A549 (cell line): ENCODE measurements at places on chromosomes 5 and 9. TPM values are rescaled to one million over a fixed set of nuclear protein-coding genes. Genes with fewer than 3 reads are reported as not detected.

Gene FAT2
- 0.01 to 0.03 TPM (median 0.01 TPM) in 3 replicates for polyA plus RNA-seq

Gene CBY3
- not detected in 3 replicates for polyA plus RNA-seq

Gene GAS1
- polyA plus RNA-seq = 0.03 TPM in 1 of 3 replicates, not detected in the others

Gene FAM221B
- polyA plus RNA-seq = not detected in 3 replicates

Gene GGTA1
- not detected in 3 replicates for polyA plus RNA-seq

Gene CCNI2
- polyA plus RNA-seq = 0.07 to 0.26 TPM (median 0.17 TPM) in 3 replicates

Gene CCNO
- 4.7 to 5.1 TPM (median 4.8 TPM) in 3 replicates for polyA plus RNA-seq

GRCh38 chr5:178387061-178387855 lies 154.7 kb upstream of the PHYKPL start:
- DNase-seq = no peak

GRCh38 chr5:95924720-95925377 lies 36.8 kb downstream of the ELL2 start:
- peak; percentile 25 for DNase-seq

DNA sequence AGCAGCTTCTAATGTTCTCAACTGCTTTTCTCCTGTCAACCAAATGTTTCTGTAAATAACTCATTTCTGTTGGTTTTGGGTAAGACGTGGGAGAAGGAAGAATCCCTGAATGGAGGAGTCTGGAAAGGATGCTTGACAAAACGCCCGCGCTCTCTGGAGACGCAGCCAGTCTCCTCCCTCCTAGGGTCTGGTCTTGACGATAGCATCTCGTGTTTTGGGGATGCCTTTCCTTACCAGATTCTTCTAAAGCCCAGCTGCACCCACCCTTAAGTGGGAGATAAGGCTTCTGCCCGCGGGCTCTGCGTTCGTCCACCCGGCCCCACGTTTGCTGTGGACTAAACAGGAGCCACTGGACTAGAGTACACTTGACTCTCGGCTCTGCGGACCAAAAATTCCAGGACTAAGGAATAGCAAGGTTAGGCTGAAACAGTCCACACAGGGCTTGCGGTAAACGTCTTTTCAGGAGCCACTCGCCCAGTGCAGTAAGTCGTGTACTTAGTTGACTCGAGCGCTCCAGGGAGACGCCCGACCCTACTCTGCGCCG lies 491 bp upstream of the CTSL start:
- DNase-seq = peak; percentile 40

GRCh38 chr5:107459605-107460004 lies 211.1 kb downstream of the EFNA5 start:
- DNase-seq = no peak

- no peak for DNase-seq
These were observed 112.4 kb downstream of the SH3TC2 start for GRCh38 chr5:148950471-148950863.

GRCh38 chr5:106677057-106677456 lies 993.7 kb downstream of the EFNA5 start:
- no peak for DNase-seq

DNA sequence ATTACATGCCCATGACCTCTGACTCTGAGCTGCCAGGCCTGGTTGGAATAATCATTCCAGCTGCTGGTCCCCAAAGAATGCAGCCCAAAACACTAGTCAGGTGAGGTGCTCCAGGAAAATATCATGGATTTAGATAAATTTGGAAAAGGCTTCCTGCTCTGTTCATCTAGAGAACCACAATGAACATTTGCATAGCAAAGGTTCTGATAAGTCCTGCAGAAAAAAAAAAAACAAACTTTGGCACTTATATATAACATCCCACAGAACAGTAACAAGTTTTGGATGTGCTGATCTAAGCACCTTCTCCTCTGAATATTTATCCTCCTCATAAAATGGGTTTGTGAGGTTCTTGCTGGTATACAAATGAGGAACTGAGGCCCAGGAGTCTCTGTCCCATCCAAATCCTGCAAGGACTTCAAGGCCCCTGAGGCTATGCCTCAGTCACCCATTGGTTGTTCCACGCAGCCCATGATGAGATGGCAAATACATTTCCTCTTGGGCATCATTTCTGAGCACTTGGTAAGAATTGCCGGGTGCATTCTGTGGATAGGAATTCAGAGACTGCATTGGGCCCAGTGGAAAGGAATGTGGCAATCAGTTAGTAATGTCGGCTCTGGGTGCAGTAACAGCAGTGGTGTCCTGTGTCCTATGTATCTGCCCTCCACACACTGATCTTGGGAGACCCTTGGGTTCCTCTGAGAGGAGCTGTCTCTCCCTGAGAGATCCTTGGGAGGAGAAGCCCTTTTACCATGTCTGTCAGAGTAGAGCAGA lies 73.4 kb upstream of the ASS1 start:
- DNase-seq = no peak

GRCh38 chr9:87158765-87159164 lies 211.5 kb upstream of the GAS1 start:
- DNase-seq = no peak

GRCh38 chr5:81225463-81225862 lies 7.7 kb upstream of the CKMT2 start:
- DNase-seq = no peak

- peak; percentile 24 for DNase-seq
These were observed 148.0 kb downstream of the RORB start for GRCh38 chr9:74645007-74645639.

DNA sequence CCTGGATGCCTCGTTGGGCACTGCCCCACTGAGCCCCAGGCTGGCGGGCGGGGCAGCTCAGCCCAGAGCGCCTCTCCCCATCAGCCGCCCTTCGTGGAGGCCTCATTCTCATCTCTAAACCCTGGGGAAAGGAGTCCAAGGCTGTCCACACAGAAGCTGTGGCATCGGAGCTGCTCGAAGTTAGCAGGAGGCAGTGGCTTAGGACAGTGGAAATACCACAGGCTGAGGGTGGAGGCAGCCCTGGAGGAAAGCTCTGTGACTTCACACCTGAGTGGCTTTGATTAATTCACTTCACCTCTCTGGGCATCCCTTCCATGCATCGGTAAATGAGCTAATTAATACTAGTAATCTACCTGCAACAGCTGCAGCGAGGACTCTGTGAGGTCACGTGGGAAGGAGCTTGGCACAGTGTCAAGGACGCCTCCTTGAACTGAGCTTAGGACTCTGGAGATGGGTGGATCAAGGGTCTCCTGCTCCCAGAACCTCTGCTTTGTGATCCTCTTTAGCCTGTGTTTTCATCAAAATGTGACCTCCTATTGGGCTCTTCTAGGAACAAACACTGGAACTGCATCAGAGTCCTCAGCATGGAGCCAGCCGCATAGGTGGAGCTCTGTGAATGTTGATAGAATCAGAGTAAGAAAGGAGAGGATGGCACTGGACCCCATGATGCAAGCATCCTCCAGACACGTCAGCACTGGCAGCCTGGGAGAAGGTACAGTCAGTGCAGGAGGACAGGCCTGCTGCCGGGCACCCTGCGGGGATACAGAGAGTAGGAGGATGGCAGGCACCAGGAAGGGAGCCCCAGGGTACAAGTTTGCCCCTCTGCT lies 842 bp upstream of the ANGPTL2 start:
- no peak for DNase-seq

GRCh38 chr9:8708728-8709127 lies 909.1 kb upstream of the DMAC1 start:
- DNase-seq = no peak

GRCh38 chr5:56328753-56329560 lies 95.8 kb upstream of the ANKRD55 start:
- no peak for DNase-seq
